ENCODE measurements at places on chromosomes 6 and 20.

- no peak for DNase-seq
Observed at GRCh38 chr6:167800549-167800948, 26.2 kb upstream of the AFDN start.

- DNase-seq: no peak
Observed at GRCh38 chr6:73088138-73088813, 137.0 kb downstream of the KHDC1L start.

GRCh38 chr20:16011056-16011455, 562.2 kb downstream of the KIF16B start:
- no peak for DNase-seq

- DNase-seq: no peak
Observed at GRCh38 chr20:41143354-41143753, 6.0 kb downstream of the PLCG1 start.

DNA sequence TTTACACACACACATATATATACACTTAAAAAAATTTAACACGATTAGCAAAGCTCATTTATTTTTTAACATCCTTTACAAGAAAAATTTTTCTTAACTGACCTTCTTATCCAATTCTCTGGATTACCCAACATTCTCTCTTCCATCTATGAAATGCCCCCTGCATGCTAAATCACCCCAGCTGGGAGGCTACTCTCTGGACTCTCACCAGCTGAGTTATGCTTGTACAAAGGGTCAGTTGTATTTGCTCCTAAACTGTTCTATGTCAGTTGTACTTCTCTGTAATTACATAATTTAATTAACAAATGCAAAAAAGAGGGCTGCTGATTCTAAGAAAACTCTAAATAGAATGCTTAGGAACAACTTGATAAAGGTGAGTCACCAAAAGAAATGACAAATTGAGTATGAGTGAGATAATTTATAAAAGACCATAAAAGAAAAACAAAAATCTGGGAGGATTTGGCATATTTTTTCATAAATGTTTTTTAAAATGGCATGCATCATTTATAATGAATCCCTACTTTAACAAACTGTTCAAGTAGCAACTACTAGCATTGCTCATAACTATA, 120.5 kb downstream of the KIF13A start:
- DNase-seq: no peak

- DNase-seq: no peak
Observed at GRCh38 chr20:41342474-41343464, 2.1 kb downstream of the LPIN3 start.

Data from activated T-cell treated with anti-CD3 and anti-CD28 coated beads, Interleukin-2, amount 50 U/mL, for 48 hours (primary cell).